ENCODE measurements at places on chromosomes 3 and 15.

- no peak for DNase-seq
Measured at GRCh38 chr3:35296533-35296932, 342.8 kb upstream of the ARPP21 start.

DNA sequence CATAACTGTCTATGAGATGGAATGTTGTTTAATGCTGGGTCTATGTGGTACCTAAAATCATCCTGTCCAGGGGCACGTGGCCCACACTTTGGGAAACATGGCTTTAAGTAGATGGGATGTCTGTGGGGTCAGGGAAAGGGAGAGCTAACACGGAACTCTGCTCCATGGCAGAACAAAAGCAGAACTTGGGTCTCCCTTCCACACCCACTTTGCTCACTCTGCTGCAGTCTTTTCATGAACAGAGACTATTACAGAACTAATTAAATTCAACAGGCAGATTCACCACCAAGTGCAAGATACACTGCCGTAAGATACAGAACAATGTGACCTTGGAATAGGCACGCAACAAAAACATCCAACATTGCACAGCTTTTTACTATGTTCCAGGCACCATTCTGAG is 28.2 kb downstream of the POPDC2 start:
- DNase-seq = no peak

DNA sequence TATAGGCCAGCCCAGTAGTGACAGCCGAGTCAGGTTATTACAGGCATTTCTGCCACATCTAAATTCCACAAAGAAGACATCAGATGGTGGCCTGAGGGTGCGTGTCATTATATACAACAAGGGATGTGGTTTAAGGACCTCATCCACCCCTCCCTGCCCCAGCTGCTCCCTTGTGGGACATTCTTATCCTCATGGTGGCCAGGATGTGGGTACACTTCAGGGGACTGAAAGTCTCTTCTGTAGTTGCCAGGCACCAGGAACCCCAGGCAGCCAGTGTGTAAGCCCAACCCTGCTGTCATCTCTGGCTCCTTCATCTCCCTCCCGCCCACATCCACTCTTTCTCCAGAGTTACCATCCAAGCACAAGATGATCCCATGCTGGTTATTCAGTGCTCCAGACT is 224.9 kb upstream of the TOPAZ1 start:
- DNase-seq = no peak

DNA sequence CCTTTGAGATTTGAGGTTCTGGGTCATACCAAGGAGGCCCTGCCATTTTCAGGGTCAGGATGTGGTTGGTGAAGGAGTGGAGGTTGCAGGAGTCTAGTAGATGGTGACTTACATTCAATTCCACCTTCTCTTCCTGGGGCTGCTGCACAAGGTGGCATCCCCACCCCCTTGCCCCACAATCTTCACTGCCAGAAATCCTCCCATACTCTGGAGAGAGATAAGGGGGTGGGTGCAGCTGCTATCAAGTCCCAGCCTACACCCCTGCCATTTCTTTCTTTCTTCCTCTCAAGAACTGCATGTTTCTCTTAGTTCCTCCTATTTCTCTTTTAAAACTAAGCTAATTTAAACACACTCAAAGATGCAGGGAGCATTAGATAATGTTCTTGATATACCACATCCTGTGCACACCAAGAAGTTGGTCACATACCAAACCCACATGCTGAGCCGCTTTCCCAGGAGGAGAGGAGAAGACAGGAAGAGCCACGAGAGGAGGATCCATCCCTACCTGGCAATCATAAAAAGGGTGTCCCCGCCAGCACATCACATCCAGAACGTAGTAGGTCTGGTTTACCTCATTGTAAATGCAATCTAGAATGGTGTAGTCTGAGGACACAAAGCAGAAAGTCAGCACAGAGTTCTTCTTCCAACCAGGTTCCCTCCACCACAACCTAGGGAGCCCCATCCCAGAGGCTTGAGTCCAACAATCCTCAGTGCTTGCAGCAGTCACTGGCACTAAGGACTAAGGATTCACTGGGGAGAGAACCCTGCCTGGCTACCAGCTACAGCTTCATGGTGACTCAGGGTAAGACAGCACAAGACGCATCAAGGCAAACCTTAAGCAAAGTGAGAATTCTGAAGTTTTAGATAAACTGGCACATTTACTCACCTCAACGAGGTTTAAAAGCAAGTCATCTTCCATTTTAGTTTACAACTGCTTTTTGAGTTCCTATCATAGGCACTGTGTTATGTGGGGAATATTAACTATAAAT is 18.5 kb downstream of the SNUPN start:
- DNase-seq = no peak

- no peak for DNase-seq
Measured at GRCh38 chr3:34109846-34110245, 311.4 kb downstream of the PDCD6IP start.

DNA sequence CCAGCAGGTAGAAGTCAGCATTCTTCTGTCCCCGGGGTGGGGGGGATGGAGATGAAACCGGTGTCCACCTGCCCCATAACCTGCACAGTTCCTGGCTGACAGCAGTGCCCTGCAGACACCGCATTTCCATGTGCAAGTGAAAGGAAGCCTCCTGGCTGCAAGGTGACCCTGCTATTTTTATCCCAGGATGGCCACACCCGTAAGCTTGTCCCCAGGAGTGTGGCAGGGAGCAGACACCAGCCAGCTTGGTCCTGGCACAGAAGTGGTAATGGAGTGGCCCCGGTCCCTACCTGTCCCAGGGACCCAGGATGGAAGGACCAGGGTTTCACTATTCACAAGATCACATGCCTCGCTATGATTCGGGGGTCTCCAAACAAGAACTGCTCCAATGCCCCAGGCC is 85.3 kb upstream of the RPL32 start:
- no peak for DNase-seq

GRCh38 chr3:72661115-72661457 is 187.2 kb downstream of the SHQ1 start:
- peak; percentile 61 for DNase-seq

DNA sequence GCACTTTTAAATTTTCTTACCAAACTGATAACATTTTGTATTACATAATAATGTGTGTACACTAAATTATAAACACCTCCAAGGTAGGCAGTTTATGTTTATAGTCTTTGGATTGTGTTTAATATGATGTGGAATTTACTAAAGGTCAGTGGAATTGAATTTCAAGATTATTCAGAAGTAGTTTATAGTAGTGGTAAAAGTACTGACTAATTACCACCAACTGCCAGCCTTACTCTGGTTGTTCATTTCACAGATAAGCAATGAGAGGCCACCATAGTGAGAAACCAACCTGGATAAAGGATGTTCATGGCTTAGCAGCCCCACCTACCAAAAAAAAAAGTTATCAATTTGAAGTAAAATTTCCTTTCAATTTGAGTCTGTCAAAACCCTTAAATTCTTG is 54.0 kb upstream of the EIF5A2 start:
- no peak for DNase-seq

DNA sequence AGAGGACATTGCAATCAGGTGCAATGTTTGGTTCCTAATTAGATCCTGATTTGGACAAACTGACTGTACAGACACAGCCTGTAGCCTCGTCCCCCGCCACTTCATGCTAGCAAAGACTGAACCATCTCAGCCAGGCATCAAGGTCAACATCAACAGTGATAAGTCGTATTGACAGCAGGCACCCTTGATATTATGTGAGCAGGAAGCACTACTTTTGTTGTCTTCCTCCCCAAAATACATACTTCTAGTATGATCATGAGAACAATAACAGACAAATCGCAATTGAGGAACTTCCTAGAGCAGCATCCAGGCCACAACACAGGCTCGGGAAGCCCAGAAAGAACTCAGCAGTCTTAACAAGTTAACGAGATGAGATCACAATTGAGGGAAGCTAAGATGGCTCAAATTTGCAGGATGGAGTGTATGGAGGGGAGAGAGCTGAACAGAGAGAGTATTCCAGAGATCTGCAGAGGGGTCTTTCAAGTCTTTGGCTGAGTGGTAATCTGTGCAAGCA is 20.4 kb downstream of the TGM5 start:
- no peak for DNase-seq

DNA sequence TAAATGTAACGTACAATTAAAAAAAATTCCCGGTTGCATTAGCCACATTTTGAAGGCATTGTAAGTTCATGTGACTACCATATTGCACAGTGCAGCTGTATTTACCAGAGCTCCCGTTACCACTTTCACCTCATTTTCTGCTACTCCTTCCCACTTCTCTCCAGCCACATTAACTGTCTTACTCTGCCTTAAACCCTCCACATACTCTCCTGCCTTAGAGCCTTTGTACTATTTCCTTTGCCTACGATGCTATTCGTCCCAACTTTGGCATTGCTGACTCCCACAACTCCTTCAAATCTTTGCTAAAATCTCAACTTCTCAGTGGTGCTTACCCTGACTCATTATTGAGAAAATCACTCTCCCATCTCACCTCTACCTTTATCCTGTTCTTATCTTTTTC is 115.2 kb downstream of the CADM2 start:
- DNase-seq = no peak

- DNase-seq = no peak
Measured at GRCh38 chr15:98755781-98756180, 107.4 kb downstream of the IGF1R start.

- DNase-seq = no peak
Measured at GRCh38 chr3:124296406-124296805, 304.5 kb upstream of the ROPN1 start.

- DNase-seq = no peak
Measured at GRCh38 chr15:38660738-38661137, 96.1 kb upstream of the RASGRP1 start.

DNA sequence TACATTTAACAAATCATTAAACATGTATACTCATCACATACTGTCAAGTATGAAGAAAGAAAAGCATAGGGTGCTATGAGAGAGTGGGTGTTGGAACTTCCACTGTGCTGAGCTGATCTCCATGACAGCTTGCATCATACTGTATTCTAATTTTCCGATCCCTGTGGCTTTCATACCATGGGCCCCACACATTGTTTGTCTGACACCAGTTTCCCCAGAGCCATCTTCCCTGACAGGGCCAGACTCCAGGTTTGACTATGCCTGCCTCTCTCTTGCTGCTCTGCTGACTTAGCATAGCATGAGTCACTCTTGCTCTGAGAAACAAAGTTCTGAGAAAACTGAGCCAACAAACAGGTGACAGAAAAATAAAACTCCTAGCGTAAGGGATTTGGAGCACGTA is 37.0 kb upstream of the CASR start:
- DNase-seq = no peak

- no peak for DNase-seq
Measured at GRCh38 chr15:68384451-68385239, 47.3 kb downstream of the ITGA11 start.

DNA sequence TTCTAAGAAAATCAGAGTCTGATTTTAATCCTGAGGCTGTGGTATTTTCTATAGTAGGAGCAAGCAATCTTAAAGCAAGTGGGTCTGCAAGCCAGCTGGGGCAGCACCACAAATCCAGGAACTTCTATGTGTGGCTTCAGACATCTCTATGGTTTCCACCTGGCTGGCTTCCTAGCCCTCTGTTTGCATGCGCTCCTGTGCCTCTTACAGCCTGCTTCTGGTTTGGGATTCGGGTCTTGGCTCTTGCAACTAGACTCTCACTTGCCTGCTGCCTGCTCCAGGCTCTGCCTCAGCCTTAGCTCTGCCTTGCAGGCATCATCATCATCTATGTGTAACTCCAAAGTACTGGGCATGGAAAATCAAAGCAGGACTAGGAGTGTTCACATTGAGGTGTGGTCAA is 43.4 kb downstream of the MINDY4B start:
- DNase-seq = no peak

DNA sequence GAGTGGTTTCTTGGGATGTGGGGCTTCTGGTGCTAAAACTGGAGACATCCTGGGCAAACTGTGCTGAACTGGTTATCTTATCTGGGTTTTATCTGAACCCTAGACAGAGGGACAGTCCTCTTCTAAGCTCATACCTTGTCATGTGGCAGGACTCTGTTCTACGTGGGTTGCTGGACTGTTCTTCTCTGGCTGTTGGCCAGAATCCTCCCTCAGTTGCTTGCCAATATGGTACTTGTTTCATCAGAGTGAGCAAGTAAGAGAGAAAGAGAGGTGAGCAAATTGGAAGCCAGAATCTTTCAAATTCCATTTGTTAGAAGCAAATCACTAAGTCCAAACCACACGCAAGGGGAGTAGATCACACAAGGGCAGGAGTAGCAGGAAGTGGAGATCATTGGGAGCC is 291.5 kb upstream of the TBL1XR1 start:
- DNase-seq = no peak

DNA sequence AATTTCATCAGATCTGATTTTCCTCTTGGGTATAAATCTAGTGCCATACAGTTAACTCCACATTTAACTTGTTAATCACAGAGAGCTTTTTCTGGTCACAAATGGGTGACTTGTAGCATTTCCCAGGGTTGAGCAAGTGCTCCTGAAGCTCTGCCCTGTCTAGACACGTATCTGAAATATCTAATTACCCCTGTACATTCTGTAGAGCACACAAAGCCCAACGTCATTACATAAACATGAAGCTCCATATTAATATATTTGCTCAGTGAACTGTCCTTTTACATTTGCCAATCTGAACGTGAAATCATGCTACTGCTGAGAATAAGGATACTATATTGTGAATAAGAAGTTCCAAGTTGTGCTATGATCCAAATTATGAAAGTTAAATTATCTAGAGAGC is 49.0 kb downstream of the THBS1 start:
- DNase-seq = no peak

GRCh38 chr3:12973827-12974226 is 99.4 kb downstream of the IQSEC1 start:
- DNase-seq = no peak

DNA sequence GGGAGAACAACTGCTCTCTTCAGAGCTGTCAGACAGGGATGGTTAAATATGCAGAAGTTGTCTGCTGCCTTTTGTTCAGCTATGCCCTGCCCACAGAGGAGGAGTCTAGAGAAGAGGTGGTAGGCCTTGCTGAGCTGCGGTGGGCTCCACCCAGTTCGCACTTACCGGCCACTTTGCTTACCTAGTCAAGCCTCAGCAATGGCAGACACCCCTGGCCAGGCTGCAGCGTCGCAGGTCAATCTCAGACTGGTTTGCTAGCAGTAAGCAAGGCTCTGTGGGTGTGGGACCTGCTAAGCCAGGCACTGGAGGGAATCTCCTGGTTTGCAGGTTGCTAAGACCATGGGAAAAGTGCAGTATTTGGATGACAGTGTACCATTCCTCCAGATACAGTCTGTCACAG is 12.3 kb upstream of the TMEM45A start:
- no peak for DNase-seq

DNA sequence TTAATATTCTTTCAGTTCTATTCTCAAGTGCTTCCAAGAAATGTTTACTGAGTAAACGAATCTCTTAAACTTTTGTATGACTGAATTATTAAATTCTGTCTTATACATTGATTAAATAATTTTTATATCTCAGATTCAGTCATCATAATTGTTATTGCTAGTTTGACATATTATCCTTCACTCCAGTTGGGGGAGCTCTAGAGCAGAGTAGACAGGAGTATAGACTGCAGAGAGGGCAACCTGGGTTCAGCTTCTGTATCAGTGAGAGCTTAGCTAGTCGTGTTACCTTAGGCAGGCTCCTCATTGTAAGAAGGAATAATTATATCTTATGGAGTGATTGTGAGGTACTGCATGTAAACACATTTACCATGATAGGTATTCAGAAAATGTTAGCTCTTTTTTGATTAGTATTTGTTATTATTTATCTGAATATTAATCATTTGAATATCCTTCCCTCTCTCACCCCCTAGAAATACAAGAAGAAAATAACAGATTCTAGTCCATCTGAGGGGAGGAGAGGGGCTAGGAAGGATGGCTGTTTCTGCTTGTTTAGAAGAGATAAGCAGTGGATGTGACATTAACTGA is 31.0 kb upstream of the ZCWPW2 start:
- peak; percentile 28 for DNase-seq

- DNase-seq = no peak
Measured at GRCh38 chr3:111713833-111714232, 118.7 kb upstream of the ZBED2 start.

Measured in NCI-H1436 (cell line).